ENCODE measurements at places on chromosomes 7 and 10.

DNA sequence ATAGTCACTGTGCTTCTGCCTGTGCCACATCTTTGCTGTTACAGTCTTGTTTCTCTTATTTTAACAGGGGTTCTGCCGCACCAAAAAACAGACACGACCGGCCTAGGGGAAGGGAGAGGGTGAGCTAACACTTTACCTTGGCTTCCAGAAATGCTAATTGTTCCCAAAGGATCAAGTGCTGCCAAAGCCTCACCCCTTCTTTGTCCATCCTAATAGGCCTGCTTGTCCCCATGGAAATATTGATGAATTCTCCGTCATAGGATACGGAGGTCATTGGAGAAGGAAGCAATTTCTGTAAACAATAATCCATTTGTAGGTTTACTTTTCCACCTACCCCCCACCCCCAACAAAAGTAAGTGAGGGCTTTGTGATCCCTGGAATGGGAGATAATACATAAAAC is 567.3 kb downstream of the KCNMA1 start:
- DNase-seq, result no peak

DNA sequence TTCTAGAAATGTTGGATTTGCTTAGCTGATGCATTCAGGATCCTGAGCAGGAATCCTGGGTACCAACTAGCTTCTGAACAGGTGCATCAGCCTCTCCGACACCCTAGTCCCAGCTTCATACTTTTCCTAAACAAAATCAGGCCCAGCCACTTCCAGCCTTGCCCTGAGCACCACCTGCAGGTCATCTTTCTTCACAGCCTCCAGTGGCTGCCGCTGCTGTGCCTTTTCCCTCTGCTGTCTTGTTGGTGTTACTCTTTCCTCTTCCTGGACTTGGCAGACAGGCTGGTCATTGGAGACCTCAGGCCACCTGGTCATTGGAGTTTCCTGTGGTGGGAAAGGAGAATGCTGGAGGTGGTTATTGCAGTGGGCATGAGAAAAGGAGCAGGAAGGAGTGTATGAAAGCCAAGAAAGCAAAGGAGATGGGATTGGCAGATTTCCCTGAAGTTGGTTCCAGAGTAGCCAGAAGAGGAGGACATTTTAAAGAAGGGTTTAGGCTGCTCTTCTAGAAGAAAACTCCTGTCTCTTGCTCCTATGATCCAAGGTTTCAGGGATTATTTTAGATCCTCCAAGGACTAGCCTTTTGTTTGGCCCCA is 48.2 kb upstream of the NFKB2 start:
- DNase-seq, result no peak

DNA sequence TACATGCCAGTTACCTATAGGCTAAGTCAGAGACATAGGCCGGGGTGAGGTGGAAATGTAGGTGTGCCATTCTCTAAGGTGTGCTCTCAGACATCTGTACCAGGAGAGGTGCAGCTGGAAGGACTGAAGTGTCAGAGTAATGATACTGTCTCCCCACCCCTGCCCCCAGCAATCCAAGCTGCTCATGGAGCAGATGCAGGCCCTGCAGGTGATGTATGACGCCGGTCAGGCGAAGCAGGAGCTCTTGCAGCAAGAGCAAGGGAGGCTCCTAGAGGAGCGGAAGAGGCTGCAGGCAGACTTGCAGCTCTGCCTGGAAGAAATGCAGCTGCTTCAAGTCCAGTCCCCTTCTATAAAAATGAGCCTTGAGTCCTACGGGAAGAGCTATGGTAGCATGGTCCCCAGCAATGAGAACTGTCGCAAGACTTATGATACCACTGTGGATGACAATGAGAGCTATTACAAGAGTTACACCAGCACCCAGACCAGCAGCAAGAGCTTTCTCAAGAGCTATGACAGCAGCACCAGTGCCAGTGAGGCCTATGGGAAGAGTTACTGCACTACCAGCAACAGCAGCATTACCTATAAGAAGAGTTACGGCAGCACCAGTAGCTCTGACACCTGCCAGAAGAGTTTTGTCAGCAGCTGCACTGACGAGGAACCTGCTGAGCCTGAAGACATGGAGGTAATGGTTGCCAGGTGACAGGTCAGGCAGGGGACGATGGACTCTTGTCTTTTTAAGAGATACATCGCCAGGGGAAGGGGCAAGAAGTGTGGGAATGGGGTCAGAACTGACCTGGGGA is 18.4 kb upstream of the FLNC start:
- no peak for DNase-seq

DNA sequence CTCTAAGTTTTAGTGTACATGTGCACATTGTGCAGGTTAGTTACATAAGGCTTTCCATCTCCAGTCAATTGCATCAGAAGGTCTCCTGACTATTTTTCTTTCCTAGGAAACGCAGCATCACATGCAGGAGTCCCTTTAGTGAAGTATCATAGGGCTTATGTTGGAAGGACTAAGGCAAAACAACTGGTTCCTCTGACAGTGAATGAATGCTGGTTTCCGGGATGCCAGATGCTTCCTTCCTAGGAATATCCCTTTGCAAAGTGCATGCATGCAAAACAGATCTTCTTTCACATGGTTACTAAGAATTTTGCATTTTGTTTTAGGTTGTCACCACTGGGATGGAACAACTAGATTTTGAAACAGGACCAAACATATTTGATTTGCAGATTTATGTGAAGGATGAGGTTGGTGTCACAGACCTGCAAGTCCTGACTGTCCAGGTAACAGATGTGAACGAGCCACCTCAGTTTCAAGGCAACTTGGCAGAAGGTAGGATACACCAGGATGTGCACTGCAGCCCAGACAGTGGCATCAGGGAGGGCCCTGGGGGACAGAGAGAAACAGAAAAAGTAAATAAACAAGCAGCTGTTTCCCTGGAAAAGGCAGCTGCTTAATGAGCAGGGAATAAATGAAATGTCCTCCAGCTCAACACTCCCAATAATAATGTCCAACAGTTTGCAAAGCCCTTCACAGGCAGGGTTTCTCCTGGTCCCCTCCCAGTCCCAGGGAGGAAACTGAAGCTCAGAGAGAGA is 17.8 kb downstream of the CDHR3 start:
- DNase-seq, result no peak

GRCh38 chr10:129386415-129387257 is 80.4 kb upstream of the MGMT start:
- DNase-seq, result no peak

GRCh38 chr7:149868623-149869290 is 5.0 kb upstream of the ATP6V0E2 start:
- no peak for DNase-seq

- DNase-seq, result no peak
Measured at GRCh38 chr10:119233123-119233820, 25.9 kb downstream of the GRK5 start.

DNA sequence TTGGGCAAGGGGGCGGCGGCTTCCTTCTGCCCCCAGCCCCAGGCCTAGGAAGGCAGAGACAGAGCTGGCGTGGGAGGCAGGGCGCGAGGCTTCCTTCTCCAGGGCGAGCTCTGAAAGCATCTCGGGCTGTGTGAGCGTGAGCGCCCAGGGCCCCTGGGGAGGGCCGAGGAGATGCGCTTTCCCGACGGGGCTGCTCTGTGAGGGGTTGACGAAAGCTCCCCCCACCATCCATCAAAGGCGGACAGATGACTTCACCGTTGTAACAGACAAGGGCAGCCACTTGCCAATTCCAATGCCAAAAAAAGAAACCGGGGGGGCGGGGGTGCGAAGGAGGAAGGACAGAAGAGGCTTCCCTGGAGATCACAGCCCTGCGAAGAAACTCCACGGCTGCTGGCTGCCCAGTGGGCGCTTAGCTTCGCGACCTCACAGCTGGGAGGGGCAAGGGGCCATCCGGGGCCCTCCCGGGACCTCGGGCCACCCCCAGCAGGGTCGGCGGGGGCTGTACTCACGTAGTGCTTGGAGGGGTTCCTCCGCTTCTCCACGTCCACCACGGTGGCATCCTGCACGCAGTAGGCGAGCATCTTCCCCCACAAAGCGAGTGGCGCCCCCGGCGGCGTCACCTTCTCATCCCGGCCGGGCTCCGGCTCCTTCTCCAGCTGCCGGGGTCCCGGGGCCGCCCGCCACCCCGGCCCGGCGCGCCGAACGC is 537 bp downstream of the SH3PXD2A start:
- DNase-seq, result peak; percentile 65

GRCh38 chr7:20834656-20835055 is 48.0 kb upstream of the SP8 start:
- no peak for DNase-seq

DNA sequence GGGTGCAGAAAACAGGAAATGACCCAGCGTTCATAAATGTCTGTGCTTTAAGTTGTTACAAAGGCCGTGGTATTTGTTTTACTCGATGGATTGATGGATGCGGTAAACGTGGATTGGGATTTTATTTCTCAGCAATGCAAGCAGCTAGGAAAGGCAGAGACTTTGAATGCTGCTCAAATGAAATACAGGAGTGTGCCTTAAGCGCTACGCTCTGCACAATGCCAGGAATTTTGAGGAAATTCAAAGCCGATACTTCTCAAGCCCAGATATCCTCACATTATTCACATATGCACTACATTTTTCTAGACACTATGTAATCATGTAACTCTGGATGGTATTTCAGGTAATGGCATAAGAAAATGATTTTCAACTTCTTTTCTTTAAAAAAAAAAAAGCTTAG is 514.3 kb upstream of the ADARB2 start:
- no peak for DNase-seq

- no peak for DNase-seq
Measured at GRCh38 chr7:107573537-107573936, 6.5 kb upstream of the BCAP29 start.

GRCh38 chr7:39504963-39505362 is 61.2 kb upstream of the YAE1 start:
- DNase-seq, result peak; percentile 41

- peak; percentile 84 for DNase-seq
Measured at GRCh38 chr10:21727452-21728168, 193.6 kb downstream of the MLLT10 start.

- peak; percentile 8 for DNase-seq
Measured at GRCh38 chr10:14259696-14260566, 70.8 kb downstream of the FRMD4A start.

GRCh38 chr7:140722254-140722653 is 25.7 kb downstream of the NDUFB2 start:
- no peak for DNase-seq

DNA sequence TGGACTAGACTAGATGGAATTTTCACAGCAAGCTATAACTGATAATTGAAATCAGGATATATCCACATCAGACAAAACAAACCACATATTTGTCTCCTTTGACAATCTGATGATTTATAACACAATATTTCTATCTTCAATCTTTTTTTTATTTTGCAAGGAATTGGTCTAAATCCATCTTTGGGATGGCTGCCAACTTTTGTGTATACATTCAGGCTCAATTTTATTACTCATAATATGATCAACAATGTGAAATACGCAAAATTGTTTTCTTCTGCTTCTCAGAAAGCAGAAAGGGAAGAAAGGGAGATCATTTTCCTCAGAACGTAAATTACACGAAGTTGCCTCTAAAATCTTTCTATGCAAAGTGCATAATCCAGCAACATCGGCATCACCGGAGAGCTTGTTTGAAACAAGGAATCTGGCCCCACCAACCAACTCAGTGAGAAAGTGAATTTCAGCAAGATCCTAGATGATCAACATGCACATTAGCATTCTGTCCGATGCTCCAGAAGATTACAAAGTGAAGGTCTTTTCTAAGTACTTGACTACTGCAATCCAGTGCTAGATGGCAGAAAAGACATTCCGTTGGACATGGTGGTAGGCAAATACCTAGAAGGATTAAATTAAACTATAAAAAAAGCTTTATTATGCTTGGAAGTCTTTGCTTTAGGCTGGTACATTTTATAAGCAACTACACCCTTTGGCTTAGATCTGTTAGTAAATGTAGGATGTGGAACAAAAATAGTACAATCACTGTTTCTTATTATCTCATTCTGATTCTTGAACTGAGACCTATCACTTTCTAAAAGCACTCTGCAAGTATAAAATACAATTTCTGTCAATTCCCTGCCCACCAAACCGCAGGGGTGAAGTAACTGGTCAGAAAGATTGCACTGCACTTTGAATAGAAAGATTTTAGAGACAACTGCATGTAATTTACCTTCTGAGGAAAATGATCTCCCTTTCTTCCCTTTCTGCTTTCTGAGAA is 126.4 kb upstream of the RSU1 start:
- DNase-seq, result peak; percentile 46

- peak; percentile 68 for DNase-seq
Measured at GRCh38 chr7:5448378-5449037, 24.9 kb upstream of the TNRC18 start.

DNA sequence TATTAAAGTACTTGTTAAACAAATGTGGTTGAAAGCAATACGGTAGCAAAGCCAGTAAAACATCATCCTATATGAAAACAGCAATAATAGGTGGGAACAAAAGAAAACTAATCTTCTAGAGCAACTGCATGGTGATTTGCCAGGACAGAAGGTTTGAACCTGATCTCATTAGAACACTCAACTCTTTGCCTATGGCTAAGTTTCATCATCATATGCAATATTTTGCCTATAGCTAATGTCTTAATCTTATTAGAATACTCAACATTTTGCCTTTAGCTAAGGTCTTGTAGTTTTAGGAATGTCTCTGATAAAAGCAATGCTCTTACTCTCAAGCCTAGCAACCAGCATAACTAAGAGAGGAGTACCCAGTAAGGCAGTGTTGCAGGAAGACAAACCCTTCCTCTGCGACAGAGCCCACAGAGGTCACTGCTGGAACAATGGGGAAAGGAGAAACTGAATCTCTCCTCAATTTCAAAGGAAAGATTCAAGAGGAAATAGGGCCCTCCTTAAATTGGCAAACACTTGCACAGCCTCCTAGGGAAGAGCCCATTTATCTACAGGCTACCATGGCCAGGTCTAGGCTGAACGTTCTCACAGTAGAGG is 38.3 kb downstream of the CADPS2 start:
- no peak for DNase-seq

- no peak for DNase-seq
Measured at GRCh38 chr10:49488056-49488717, 50.7 kb downstream of the ERCC6 start.

- no peak for DNase-seq
Measured at GRCh38 chr10:5711642-5712041, 27.0 kb downstream of the TASOR2 start.

GRCh38 chr10:58326967-58327381 is 7.8 kb upstream of the UBE2D1 start:
- DNase-seq, result peak; percentile 89

GRCh38 chr10:86793696-86794095 is 37.3 kb downstream of the BMPR1A start:
- DNase-seq, result no peak

DNA sequence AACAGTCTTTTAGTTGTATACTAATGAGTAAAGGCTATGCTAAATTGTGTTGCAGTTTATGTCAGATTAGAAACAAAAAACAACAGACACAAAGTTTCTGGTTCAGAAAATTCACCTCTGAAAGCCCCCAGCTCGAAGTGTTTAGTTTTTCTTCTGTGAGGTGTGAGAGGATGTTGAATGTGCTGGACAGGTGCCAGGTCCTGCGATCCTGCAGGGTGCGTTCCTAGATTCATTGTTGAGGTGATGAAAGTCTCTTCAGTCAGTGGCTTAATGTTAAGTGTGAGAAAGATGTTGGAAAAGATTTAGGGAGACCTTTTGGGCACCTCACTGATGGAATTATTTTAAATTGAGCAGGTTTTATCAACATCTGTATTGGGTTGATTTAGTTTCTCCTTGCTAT is 287.3 kb downstream of the SDK1 start:
- DNase-seq, result no peak
